Sigmoid colon (tissue), 7 donors: ENCODE measurements at places on chromosomes 6 and 20. TPM values are rescaled to one million over a fixed set of nuclear protein-coding genes. Genes with fewer than 3 reads are reported as not detected.

Gene CDC5L
- 24.6 TPM for total RNA-seq

- no peaks in the 10 kb centered on the region for H3K27me3 ChIP-seq
- DNase-seq: peak; percentile 79
- H3K4me1 ChIP-seq: no peaks in the 10 kb centered on the region
Observed at GRCh38 chr6:144008120-144008811, at the start of gene PLAGL1. TSS of gene PLAGL1 (minus strand) at chr6:144008259. CDS start at chr6:143948136, 60,123 bp downstream.

- no peak overlapping the region for H3K4me3 ChIP-seq
- peaks cover 15% of the 10 kb centered on the region for H3K36me3 ChIP-seq
- H3K4me1 ChIP-seq: peaks cover 26% of the 10 kb centered on the region
- H3K27ac ChIP-seq: peak overlapping the region; percentile 26
- H3K27me3 ChIP-seq: no peaks in the 10 kb centered on the region
Observed at GRCh38 chr20:63690898-63691710, 5.3 kb upstream of the TNFRSF6B start.

Gene PERP
- total RNA-seq: 35.0 TPM

Gene FBXL4
- 19.1 TPM for total RNA-seq

DNA sequence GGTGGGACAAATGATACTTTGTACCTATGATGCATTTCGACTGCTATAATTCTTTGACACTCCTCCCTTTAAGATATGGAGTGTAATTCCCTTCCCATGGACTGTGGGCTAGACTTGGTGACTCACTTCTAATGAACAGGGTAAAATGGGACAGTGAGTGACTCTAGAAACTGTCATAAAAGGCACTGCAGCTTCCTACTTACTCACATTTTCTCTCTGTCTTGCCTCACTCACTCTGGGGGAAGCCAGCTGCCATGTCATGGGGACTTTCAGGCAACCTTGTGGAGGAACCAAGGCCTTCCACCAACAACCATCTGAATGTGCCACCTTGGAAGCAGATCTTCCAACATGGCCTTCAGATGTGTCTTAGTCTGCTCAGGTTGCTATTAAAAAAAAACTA is 12.9 kb upstream of the GFOD1 start:
- H3K36me3 ChIP-seq: no peaks in the 10 kb centered on the region
- no peaks in the 10 kb centered on the region for H3K27me3 ChIP-seq
- no peak for DNase-seq
- no peak overlapping the region for H3K27ac ChIP-seq
- H3K4me1 ChIP-seq: no peaks in the 10 kb centered on the region

Gene SLC18B1
- 7.8 TPM for total RNA-seq

DNA sequence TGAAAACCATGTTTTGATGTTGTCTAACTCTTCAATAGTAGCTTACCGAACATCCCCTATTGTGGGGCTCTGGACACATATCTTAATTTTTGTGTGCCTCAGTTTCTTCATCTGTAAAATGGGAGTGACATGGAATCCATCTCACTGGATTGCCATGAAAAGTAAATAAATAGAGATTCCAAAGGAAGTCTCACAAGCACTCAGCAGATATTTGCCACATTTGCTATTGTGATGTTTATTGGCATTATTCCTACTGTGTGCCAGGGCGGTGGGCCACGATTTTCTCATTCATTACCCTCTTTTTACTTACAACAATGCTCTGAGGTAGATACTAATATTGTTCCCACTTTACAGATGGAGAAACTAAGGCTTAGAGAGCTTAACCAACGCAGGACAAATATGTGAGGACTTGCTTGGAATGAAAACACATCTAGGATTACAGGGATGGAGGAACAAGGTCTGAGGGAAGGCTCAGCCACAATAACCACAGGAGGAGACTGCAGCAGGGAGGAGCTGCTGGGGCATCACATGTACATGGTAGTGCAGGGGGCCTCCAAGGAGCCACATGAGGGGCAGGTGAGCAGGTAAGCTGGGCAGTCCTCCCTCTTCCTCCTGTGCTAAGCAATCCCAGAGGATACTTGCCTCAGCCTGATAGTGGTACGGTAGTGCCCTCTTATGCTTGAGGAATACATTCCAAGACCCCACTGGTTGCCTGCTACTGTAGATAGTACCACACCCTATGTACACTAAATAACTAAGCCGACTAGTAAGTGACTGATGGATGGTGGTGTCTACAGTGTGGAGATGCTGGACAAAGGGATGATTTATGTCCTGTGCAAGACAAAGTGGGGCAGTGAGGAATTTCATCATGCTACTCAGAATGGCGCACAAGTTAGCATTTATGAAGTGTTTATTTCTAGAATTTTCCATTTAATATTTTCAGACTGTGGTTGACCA is 176.9 kb downstream of the FOXA2 start:
- H3K27ac ChIP-seq: no peak overlapping the region
- H3K36me3 ChIP-seq: no peaks in the 10 kb centered on the region
- H3K4me3 ChIP-seq: no peak overlapping the region
- DNase-seq: no peak

- H3K27me3 ChIP-seq: no peaks in the 10 kb centered on the region
- H3K36me3 ChIP-seq: no peaks in the 10 kb centered on the region
- no peak overlapping the region for H3K4me3 ChIP-seq
- no peak overlapping the region for H3K27ac ChIP-seq
- H3K4me1 ChIP-seq: no peaks in the 10 kb centered on the region
Observed at GRCh38 chr6:167328086-167328485, 3.2 kb downstream of the TTLL2 start.

Gene ANKEF1
- total RNA-seq: 0.36 TPM

- peaks cover 15% of the 10 kb centered on the region for H3K4me1 ChIP-seq
- no peak overlapping the region for H3K4me3 ChIP-seq
- H3K27ac ChIP-seq: no peak overlapping the region
- no peaks in the 10 kb centered on the region for H3K36me3 ChIP-seq
- no peak for DNase-seq
Observed at GRCh38 chr20:36728986-36729385, 16.9 kb downstream of the NDRG3 start.

DNA sequence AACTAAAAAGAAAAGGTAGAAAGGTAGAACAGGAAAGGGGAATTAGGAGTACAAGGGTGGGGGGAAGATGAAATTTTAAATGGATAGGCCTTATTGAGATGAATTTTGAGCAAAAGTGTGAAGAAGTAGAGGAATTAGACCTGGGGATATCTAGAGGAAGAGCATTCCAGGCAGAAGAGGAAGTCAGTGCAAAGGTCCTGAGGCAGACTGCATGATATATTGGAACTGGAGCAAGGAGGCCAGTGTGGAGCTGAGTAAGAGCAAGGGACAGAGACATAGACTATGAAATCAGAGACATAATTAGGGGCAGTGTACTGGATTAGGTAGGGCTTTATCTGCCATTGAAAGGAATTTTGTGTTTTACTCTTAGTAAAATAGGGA is 40.4 kb downstream of the MAPK14 start:
- H3K4me1 ChIP-seq: peaks cover 48% of the 10 kb centered on the region
- DNase-seq: no peak
- no peaks in the 10 kb centered on the region for H3K27me3 ChIP-seq
- H3K36me3 ChIP-seq: no peaks in the 10 kb centered on the region
- no peak overlapping the region for H3K4me3 ChIP-seq
- H3K27ac ChIP-seq: no peak overlapping the region

DNA sequence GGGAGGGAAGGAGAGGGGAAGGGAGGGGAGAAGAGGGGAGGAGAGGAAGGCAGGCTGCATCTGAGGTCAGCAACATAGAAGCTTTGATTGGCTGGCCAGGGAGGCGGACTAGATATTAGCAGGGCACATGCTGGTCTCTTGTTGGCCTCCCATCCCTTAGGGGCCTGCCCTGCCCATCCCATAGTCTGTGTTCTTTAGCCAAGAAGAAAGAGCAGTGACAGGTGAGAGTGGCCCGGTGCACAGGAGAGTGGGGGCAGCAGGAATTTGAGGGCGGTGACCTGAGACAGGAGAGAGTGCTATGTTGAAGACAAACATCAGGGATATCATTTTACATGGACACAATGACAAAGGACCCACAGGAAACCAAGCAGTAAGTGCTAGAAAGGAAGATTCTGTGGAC is 413.5 kb downstream of the SYNE1 start:
- H3K36me3 ChIP-seq: peaks cover 39% of the 10 kb centered on the region
- H3K27ac ChIP-seq: no peak overlapping the region
- no peak overlapping the region for H3K4me3 ChIP-seq
- H3K4me1 ChIP-seq: no peaks in the 10 kb centered on the region
- no peaks in the 10 kb centered on the region for H3K27me3 ChIP-seq

- H3K36me3 ChIP-seq: peaks cover 41% of the 10 kb centered on the region
- H3K4me1 ChIP-seq: peaks cover 20% of the 10 kb centered on the region
- no peak for DNase-seq
- peak overlapping the region; percentile 37 for H3K27ac ChIP-seq
- no peak overlapping the region for H3K4me3 ChIP-seq
- no peaks in the 10 kb centered on the region for H3K27me3 ChIP-seq
Observed at GRCh38 chr6:17851720-17852161, 135.7 kb downstream of the KIF13A start.

DNA sequence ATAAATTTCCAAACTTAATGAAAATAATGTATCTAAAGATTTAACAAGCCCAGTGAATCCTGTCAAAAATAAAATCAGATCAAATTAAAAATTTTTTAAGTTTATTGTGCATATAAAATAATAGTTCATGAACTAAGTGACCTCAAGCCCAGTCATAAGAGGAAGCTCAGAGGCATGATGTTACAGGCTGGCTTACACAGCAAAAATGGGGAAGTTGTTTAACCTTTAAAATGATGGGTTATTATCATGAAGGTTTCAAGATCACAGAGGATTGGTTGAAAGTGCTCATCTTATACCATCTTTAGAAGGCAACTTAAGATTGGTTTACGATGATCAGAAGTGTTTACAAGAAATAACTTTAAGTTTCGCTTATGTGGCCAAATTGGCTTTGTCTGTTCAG is 102.5 kb downstream of the PAK5 start:
- no peak overlapping the region for H3K27ac ChIP-seq
- H3K27me3 ChIP-seq: no peaks in the 10 kb centered on the region
- no peak overlapping the region for H3K4me3 ChIP-seq
- DNase-seq: no peak

- H3K4me1 ChIP-seq: peaks cover 7% of the 10 kb centered on the region
- DNase-seq: no peak
- no peak overlapping the region for H3K27ac ChIP-seq
- H3K27me3 ChIP-seq: no peaks in the 10 kb centered on the region
- H3K36me3 ChIP-seq: no peaks in the 10 kb centered on the region
Observed at GRCh38 chr6:100886076-100886475, 4.9 kb upstream of the ASCC3 start.

GRCh38 chr20:52269321-52269720 is 77.7 kb upstream of the ZFP64 start:
- no peak overlapping the region for H3K27ac ChIP-seq
- no peaks in the 10 kb centered on the region for H3K36me3 ChIP-seq
- no peak for DNase-seq
- no peaks in the 10 kb centered on the region for H3K27me3 ChIP-seq
- H3K4me1 ChIP-seq: no peaks in the 10 kb centered on the region

DNA sequence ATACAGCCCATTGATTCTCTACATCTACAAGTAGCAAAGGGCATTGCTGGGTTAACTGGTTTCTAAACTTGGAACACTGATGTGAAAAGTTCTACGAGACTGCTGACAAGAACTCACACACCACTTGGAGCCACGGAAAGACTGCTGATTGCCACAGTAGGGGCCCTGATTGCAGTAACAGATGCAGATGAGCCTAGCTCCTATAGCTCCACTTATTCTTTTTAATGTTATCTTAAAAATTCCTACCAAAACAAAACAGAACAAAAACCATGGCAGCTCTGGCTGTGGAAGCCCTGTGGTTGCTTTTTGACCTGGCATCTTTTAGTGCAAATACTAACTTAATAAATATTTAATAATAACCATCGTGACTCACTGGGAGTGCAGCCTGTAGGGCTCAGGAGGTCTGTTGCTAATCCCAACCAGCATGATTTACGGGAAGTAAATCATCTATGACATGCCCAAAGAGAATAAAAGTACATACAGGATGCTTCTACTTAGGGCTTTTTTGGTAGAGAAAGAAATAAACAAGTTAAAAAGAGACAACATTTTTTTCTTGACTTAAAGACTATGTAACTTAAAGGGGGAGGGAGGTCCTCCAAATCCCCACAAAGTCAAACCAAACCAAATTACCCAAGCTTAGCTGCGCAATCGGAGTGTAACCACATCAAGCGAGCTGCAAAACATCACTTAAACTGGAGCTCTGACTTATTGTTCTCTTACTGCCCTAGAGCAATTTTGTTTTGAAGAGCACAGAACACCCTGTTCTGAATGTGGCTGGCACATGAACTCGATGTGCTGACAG is 87.2 kb downstream of the FKBP5 start:
- H3K4me1 ChIP-seq: peaks cover 82% of the 10 kb centered on the region
- peak overlapping the region; percentile 89 for H3K27ac ChIP-seq
- peak overlapping the region; percentile 21 for H3K4me3 ChIP-seq
- no peaks in the 10 kb centered on the region for H3K27me3 ChIP-seq
- H3K36me3 ChIP-seq: no peaks in the 10 kb centered on the region

DNA sequence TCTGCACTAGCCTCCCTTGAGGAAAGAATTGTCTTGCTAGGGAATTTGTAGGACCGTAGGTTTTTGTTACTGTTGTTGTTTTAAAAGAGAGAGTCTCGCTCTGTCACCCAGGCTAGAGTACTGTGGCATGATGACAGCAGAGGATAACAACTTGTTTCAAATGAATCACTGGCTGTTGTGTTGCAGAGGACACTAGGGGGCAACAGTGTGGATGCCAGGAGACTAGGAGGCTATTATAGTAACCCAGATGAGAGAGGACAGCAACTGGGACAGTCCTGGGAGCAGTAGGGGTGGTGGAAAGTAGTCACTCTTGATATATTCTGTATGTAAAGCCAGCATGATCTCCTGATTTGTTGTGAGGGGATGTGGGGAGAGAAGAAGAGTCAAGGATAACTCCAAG is 41.8 kb upstream of the LAMA4 start:
- no peak overlapping the region for H3K27ac ChIP-seq
- DNase-seq: no peak
- H3K27me3 ChIP-seq: no peaks in the 10 kb centered on the region
- H3K4me1 ChIP-seq: peaks cover 13% of the 10 kb centered on the region
- no peaks in the 10 kb centered on the region for H3K36me3 ChIP-seq
- no peak overlapping the region for H3K4me3 ChIP-seq

GRCh38 chr6:128725271-128726233 is 157.4 kb upstream of the LAMA2 start:
- no peak overlapping the region for H3K27ac ChIP-seq
- H3K36me3 ChIP-seq: no peaks in the 10 kb centered on the region
- DNase-seq: no peak
- no peaks in the 10 kb centered on the region for H3K27me3 ChIP-seq
- no peak overlapping the region for H3K4me3 ChIP-seq
- H3K4me1 ChIP-seq: no peaks in the 10 kb centered on the region

DNA sequence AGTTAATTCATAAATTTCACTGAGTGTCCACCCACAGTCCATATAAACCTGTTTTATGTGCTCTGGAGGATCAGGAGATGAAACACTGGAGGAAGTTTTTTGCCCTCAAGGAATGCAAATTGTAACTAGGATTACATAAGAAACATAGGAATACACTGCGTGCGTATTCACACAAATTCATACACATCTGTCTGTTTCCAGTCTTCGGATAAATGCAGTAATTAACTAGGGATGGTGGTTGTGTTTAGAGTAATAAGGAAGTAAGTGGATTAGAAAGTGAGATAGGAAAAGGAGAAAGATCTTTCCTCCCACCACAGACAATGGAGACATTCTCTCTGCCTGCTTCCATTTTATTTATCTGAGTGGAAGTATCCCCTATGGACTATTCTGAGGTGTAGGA is 35.7 kb upstream of the POPDC3 start:
- H3K27me3 ChIP-seq: no peaks in the 10 kb centered on the region
- no peaks in the 10 kb centered on the region for H3K4me1 ChIP-seq
- DNase-seq: no peak
- H3K36me3 ChIP-seq: no peaks in the 10 kb centered on the region
